ENCODE measurements at places on chromosomes 13 and 19.

GRCh38 chr13:94859278-94859691 is 146.9 kb upstream of the SOX21 start:
- no peak for DNase-seq

GRCh38 chr13:113075711-113076110 is 29.9 kb upstream of the F7 start:
- no peak for DNase-seq

- no peak for DNase-seq
Observed at GRCh38 chr19:3343619-3344502, 22.5 kb upstream of the NFIC start.

GRCh38 chr13:40192452-40192851 is 474.0 kb downstream of the FOXO1 start:
- DNase-seq: no peak
